ENCODE measurements at places on chromosomes 16 and 17.

DNA sequence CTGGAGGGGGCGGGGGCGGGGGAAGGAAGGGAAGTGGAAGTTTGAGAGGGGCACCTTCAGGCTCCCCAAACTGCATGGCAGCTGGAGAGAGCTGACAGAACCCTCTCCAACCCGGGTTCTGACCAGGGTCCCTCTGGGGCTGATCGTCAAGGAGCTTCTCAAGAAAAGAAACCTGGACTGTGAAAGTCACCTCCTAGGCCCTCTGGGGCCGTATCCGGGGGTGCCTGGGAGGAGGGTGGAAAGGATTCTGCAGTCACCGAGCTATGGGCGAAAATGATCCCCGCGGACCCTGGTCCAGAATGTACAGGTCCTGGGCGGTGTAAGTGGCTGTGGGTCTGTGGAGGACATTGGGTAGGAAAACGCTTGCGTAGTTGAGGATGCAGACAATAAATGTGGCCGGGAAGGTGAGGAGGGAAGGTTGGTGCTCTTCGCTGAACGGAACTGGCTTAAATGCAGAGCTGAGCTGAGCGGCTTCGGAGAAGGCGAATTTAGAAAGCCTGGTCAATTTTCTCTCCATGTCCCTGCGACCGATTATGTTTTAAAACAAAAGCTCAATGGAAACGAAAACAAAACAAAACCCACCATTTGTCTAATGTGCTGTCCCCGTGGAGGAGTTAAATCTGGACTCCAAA, 3.6 kb upstream of the LHX1 start:
- DNase-seq: no peak

DNA sequence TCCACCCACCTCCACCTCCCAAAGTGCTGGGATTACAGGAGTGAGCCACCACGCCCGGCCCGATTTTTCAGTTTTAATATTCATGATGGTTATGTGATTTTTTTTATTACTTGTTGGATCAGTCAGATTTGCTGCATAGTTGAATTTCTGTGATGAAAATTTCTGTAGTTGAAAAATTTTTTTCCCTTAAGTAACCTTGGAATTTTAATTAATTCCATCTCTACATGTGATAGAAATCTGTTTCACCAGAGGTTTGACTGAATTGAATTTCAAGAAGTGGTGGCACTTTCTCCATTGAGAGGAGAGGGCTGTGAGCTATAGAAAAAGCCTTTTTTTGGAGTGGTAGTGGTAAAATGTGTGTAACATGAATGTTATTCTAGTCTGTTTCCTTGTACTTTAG, 24.7 kb downstream of the WIPF2 start:
- no peak for DNase-seq

- no peak for DNase-seq
Measured at GRCh38 chr17:14737984-14738651, 437.2 kb downstream of the HS3ST3B1 start.

- peak; percentile 69 for DNase-seq
Measured at GRCh38 chr17:17722081-17722905, 41.0 kb downstream of the RAI1 start.

All from H1 (cell line).